ENCODE measurements at places on chromosomes 2 and 18.

- no peak overlapping the region for H3K27ac ChIP-seq
- no peak overlapping the region for H3K4me3 ChIP-seq
- H3K4me1 ChIP-seq, result no peaks in the 10 kb centered on the region
- H3K36me3 ChIP-seq, result no peaks in the 10 kb centered on the region
- H3K27me3 ChIP-seq, result no peaks in the 10 kb centered on the region
These were observed 45.0 kb downstream of the LAMA1 start for GRCh38 chr18:7072593-7072992.

DNA sequence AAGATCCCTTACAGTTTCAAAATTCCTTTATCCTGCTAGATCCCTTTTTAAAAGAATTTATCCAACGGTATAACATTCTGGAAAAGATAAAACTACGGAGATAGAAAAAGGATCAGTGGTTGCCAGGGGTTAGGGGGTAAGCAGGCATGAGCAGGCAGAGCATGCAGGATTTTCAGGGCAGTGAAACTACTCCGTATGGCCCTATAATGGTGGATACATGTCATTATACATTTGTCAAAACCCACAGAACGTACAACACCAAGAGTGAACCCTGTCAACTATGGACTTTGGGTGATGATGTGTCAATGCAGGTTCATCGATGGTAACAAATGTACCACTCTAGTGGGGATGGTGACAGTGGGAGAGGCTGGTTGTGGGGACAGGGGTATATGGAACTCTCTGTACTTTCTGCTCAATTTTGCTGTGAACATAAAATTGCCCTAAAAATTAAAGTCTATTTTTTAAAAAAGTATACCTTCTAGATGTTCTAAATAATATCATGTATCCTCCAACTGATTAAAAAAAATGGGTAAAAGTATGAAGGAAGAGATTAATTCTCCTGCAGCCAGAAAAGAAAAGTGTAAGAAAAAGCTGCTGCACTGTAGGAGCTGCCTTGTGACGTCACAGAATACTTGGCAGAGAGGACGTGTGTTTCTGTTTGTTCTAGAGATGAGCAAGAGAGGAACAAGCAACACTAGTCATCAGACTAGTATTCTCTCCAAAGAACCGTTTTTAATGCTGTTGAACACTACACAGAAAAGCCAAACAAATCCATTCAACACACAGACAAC lies 23.6 kb downstream of the ANKRD44 start:
- DNase-seq, result no peak
- peaks cover 49% of the 10 kb centered on the region for H3K4me1 ChIP-seq
- H3K36me3 ChIP-seq, result peaks cover 22% of the 10 kb centered on the region
- H3K4me3 ChIP-seq, result peak overlapping the region; percentile 72
- H3K27me3 ChIP-seq, result no peaks in the 10 kb centered on the region

- H3K4me1 ChIP-seq, result peaks cover 21% of the 10 kb centered on the region
- peak overlapping the region; percentile 14 for H3K4me3 ChIP-seq
- H3K27ac ChIP-seq, result no peak overlapping the region
- no peak for DNase-seq
These were observed 42.7 kb upstream of the TAF1B start for GRCh38 chr2:9800639-9800974.

DNA sequence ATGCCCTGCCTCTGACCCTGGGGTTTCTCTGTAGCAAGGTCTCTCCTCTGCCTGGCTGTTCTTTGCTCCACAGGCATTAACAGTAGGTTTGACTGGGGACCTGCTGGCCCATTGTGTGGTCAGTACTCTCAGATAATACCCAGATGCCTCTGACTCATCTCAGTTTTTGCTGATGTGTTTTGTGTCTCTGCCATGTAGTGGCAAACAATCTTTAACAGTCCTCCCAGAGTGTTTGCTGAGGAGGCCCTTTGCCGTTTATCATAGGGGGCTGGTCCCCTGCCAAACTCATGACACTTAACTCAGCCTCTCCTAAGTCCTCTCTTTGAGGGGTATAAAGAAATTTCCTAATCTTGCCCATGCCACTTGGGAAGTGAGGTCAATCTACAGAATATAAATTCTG lies 793.7 kb upstream of the FANCL start:
- H3K27ac ChIP-seq, result no peak overlapping the region
- H3K36me3 ChIP-seq, result peaks cover 2% of the 10 kb centered on the region
- DNase-seq, result no peak
- no peak overlapping the region for H3K4me3 ChIP-seq
- H3K4me1 ChIP-seq, result no peaks in the 10 kb centered on the region

All from memory B cell (primary cell).